ENCODE measurements at places on chromosomes 1 and 21. TPM values are rescaled to one million over a fixed set of nuclear protein-coding genes. Genes with fewer than 3 reads are reported as not detected.

The SH3BGR gene
- 4.8 TPM for total RNA-seq

The GPR153 gene
- 6.1 TPM for total RNA-seq

The BECN2 gene
- not detected for total RNA-seq

GRCh38 chr1:227185291-227185690 is 133.0 kb downstream of the CDC42BPA start:
- H3K27ac ChIP-seq, result no peak overlapping the region
- H3K4me3 ChIP-seq, result no peak overlapping the region
- H3K27me3 ChIP-seq, result no peaks in the 10 kb centered on the region
- H3K4me1 ChIP-seq, result no peaks in the 10 kb centered on the region

- no peaks in the 10 kb centered on the region for H3K36me3 ChIP-seq
- H3K27ac ChIP-seq, result no peak overlapping the region
- no peaks in the 10 kb centered on the region for H3K4me1 ChIP-seq
- peaks cover 52% of the 10 kb centered on the region for H3K27me3 ChIP-seq
- no peak for DNase-seq
Measured at GRCh38 chr21:38490411-38491020, 7.8 kb downstream of the ERG start.

DNA sequence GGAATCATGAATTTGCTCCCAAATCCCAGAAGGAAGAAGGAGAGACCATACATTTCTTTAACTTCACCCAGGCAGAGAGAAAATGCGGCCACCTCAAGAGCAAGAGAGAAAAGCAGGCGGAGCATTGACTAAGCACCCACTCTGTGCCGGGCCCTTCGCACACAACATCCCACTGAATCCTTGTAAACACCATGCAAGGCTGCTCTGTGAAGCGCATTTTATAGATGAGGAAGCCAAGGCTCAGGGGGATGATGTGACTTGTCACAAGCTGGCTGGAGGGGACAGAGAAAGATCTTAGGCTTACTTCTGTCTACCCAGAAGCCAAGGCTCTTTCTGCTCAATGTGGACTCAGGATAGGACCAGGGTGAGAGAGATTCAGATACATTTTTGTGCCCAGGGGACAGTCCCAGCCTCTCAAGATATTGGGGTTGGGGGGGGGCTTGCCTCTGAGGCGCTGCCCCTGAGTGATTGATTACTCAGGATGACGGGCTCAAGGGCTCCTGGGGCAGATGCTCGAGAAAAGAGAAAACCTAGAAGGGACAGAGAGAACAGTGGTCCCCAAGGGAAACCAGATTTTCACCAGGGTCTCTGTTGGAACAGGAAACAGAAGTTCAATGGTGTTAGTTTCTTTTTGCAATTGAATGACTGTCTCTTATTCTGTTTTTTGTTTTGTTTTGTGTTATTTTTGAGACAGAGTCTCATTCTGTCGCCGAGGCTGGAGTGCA is 19.5 kb downstream of the PADI2 start:
- DNase-seq, result no peak
- H3K27me3 ChIP-seq, result no peaks in the 10 kb centered on the region
- no peak overlapping the region for H3K27ac ChIP-seq
- no peak overlapping the region for H3K4me3 ChIP-seq
- no peaks in the 10 kb centered on the region for H3K4me1 ChIP-seq

DNA sequence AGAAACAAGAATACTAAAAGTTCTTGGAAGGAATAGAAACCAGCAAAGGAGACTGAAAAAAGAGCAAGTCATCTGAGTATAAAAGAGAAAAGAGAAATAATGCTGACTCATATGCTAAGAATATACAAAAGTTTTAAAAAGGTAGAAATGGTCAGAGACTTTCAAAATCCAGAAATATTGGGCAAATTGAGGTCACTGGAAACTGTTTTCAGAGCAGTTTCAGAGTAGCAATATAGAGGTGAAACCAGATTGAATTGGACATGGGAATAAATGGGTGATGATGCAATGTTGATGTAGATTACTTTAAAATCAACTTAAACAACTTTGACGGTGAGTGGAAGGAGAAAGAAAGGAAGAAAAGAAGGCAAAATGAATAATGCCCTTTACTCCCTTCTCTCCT is 1.8 kb upstream of the RPS6KC1 start:
- H3K27ac ChIP-seq, result no peak overlapping the region
- peaks cover 24% of the 10 kb centered on the region for H3K4me1 ChIP-seq
- H3K27me3 ChIP-seq, result no peaks in the 10 kb centered on the region
- H3K4me3 ChIP-seq, result no peak overlapping the region
- DNase-seq, result no peak
- H3K36me3 ChIP-seq, result no peaks in the 10 kb centered on the region

- H3K4me1 ChIP-seq, result no peaks in the 10 kb centered on the region
- H3K27ac ChIP-seq, result no peak overlapping the region
- H3K4me3 ChIP-seq, result no peak overlapping the region
- no peaks in the 10 kb centered on the region for H3K27me3 ChIP-seq
Measured at GRCh38 chr1:150225546-150225945, 10.4 kb downstream of the ANP32E start.

DNA sequence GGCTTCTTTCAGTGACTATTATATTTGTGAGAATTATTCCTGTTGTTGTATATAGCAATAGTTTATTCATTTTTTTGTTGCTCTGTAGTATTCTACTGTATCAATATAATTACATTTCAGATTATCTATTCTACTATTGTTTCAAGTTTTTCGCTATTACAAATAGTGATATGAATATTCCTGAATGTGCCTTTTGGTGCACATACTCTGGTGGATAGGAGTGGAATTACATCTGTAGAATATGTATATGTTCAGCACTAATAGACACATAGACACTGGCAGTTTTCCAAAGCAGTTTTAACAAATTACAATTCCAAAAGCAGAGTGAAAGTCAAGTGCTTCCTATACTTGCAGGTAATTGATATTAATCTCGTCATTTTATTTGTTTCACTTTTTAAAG is 696.2 kb upstream of the PRMT6 start:
- H3K4me3 ChIP-seq, result no peak overlapping the region
- no peak overlapping the region for H3K27ac ChIP-seq
- no peaks in the 10 kb centered on the region for H3K27me3 ChIP-seq
- DNase-seq, result no peak
- H3K36me3 ChIP-seq, result no peaks in the 10 kb centered on the region
- H3K4me1 ChIP-seq, result no peaks in the 10 kb centered on the region

- peaks cover 42% of the 10 kb centered on the region for H3K4me1 ChIP-seq
- H3K4me3 ChIP-seq, result peak overlapping the region; percentile 62
- no peaks in the 10 kb centered on the region for H3K36me3 ChIP-seq
- H3K27ac ChIP-seq, result peak overlapping the region; percentile 67
- no peak for DNase-seq
Measured at GRCh38 chr1:24745711-24746413, 615 bp downstream of the CLIC4 start.

GRCh38 chr21:17428484-17428869 is 84.4 kb upstream of the CXADR start:
- no peak for DNase-seq
- H3K27ac ChIP-seq, result no peak overlapping the region
- H3K36me3 ChIP-seq, result no peaks in the 10 kb centered on the region
- H3K4me1 ChIP-seq, result no peaks in the 10 kb centered on the region

- H3K27me3 ChIP-seq, result no peaks in the 10 kb centered on the region
- H3K4me1 ChIP-seq, result peaks cover 12% of the 10 kb centered on the region
- no peaks in the 10 kb centered on the region for H3K36me3 ChIP-seq
- DNase-seq, result no peak
- no peak overlapping the region for H3K27ac ChIP-seq
Measured at GRCh38 chr1:23726686-23727085, 16.6 kb upstream of the ELOA start.

GRCh38 chr1:92095874-92096273 is 15.7 kb downstream of the BTBD8 start:
- no peak for DNase-seq
- no peak overlapping the region for H3K4me3 ChIP-seq
- no peaks in the 10 kb centered on the region for H3K4me1 ChIP-seq

Data from HCT116 (cell line).